NCI-H345 (cell line): ENCODE measurements at places on chromosomes 16 and 17.

- DNase-seq = peak; percentile 85
Observed at GRCh38 chr16:4052801-4053293, 63.4 kb downstream of the ADCY9 start.

DNA sequence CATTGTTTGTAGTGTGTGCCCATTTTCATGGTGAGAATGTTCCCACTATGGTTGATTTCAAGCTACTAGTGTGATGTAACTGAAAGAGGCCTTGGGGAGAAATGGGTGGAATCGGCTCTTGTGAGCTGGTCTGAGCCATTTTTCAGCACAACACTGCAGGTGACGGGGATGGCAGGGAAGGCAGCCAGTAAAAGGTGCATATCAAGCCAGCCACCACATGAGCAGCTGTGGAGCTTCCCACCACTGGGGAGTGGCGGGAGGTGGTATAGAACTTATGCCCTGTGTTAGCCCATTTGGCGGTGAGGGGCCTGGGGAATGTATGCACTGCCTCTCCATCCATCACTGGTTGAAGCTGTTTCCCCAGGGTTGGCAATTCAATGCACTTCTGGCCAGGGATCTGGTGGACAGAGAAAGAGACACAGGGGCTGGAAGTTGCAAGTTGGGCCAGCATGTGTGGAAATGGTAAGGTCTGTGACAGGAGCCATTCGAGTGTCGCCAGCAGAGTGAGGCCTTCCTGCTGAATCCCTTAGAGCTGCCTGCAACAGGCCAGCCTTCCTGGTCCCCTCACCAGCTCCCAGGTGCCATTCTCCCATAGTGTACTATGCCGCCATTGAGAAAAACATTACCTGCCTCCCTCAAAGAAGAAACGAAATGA lies 31.7 kb upstream of the BRD7 start:
- DNase-seq = no peak

DNA sequence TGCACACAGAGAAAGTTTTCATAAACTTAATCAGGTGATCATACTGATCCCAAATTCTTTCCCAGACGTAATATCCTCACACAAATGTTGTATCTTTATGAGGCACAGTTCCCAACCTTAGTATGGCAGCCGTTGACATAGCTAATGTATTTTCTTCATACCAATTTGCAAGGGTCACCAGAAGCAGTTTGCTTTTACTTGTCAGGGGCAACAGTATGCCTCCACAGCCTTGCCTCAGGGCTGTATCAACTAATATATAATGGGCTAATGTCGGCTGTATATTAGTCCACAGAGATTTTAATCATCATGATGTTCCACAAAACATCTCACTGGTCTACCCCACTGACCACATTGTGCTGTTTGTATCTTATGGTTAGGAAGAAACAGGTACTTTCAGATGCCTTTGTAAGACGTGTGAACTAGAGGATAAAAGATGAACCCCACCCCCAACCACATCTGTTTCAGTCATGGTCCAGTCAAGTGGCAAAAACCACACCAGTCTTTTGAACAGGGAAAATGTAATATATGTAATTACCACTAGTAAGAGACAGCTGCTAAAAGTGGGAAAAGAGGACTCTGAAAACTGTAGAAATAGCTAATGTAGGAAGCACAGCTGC lies 55.2 kb downstream of the GAN start:
- DNase-seq = no peak

DNA sequence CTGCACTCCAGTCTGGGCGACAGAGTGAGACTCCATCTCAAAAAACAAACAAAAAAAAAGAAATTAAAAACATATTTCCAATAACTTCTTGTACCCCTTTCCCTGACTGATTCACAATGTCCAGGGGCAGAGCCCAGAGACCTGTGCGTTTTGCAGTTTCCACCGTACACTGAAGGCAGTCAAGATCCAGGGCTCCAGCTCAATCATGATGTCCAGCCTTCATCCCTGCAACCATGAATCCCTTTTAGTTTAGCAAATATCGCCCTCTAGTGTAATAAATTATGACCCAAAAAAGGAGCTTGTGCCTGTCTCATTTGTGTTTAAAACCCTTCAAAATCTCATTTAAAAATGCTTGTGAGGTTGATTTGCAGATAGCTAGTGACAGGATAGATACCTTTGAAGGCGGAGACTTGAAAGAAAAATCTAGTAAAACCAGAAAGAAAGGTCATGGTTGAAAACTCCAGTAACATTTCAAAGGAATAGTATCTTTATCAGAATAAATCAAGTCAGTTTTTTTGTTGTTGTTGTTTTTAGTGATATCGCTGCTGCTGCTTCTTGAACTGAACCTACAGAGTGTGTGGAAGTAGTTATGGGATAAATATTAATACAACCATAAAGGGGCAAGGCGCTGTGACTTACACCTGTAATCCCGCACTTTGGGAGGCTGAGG lies 3.7 kb upstream of the ERN1 start:
- DNase-seq = peak; percentile 75

GRCh38 chr16:3857189-3858043 lies 23.1 kb downstream of the CREBBP start:
- DNase-seq = no peak

DNA sequence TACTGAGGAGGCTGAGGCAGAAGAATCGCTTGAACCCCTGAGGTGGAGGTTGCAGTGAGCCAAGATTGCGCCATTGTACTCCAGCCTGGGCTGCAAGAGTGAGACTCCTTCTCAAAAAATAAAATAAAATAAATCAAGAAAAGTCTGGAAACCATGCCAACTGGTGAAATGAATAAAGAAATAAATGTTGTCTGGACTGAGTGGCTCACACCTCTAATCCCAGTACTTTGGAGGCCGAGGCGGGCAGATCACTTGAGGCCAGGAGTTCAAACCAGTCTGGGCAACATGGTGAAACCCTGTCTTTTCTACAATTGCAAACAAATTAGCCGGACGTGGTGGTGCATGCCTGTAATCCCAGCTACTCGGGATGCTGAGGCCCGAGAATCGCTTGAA lies 744 bp upstream of the LRRC37A3 start:
- no peak for DNase-seq

- DNase-seq = no peak
Observed at GRCh38 chr17:68033636-68034451, 1.7 kb upstream of the KPNA2 start.

GRCh38 chr17:7561589-7562207 lies at the start of gene SENP3:
Gene SENP3 (plus strand): TSS chr17:7561919. CDS start chr17:7563077, 1,158 bp downstream.
- DNase-seq = peak; percentile 88

GRCh38 chr17:16442594-16443510 lies 27.5 kb downstream of the TRPV2 start:
- no peak for DNase-seq

- no peak for DNase-seq
Observed at GRCh38 chr16:68286153-68287074, 22.1 kb downstream of the SLC7A6 start.

GRCh38 chr16:30526137-30526822 lies at the start of gene ZNF768:
Gene ZNF768 (minus strand): TSS chr16:30526566. CDS start chr16:30526413, 153 bp downstream.
- DNase-seq = peak; percentile 61

- DNase-seq = no peak
Observed at GRCh38 chr16:58096249-58096648, 32.9 kb downstream of the CFAP20 start.

- no peak for DNase-seq
Observed at GRCh38 chr17:76626442-76626841, 17.1 kb downstream of the ST6GALNAC1 start.

DNA sequence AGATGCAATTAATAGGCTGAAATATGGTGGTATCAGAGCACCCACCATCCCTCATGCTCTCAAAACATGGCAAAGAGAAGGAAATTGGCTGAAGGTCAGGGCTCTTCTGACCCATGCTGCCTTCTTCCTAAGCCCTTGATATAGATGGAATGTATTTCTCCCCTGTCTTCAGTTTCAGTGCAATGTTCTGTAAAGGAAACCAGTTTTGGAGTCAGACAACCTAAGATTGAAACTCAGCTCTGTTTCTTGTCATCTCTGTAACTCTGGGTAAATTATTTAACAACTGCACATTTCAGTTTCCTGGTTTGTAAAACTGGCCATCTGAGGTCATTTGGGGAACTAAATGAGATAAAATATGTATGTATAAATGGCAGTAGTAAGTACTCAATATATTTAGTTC lies 243.9 kb downstream of the CA10 start:
- DNase-seq = no peak

GRCh38 chr17:66717641-66718058 lies 117.3 kb upstream of the CACNG5 start:
- peak; percentile 13 for DNase-seq

DNA sequence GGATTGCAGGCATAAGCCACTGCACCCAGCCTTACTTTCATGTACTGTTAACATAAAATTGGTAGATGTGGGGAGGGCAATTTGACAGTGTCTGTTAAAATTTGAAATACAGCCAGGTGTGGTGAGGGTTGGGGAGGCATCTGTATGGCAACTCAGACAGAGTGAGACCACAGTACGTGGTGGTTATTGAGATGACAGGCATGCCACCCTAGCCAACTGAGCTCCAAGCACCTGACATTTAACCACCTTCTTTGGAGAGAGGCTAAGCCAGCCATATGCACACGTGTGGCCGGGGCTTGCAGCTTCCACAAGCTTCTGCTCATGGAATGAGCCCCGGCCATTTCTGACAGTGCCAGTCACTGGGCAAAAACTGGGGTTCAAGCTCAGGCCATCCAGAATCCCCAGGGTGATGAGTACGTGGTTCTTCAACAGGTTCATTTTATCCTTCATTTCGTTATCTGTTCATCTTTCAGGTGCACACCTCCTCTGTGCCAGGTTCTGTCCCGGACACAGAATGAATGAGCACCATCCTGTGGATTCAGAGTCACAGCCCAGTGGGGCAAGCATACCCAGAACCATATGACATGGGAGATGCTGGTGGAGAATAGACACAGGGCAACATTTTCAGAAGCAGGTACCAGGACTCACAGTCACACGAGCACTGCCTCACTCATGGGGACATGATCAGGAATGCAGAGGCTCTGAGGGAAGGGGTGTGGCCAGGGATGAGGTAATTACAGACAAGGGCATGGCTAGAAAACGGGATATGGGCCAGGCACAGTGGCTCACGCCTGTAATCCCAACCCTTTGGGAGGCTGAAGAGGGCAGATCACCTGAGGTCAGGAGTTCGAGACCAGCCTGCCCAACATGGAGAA lies 36.2 kb downstream of the C16orf82 start:
- no peak for DNase-seq

- DNase-seq = no peak
Observed at GRCh38 chr16:27311448-27311830, 2.3 kb upstream of the IL4R start.

DNA sequence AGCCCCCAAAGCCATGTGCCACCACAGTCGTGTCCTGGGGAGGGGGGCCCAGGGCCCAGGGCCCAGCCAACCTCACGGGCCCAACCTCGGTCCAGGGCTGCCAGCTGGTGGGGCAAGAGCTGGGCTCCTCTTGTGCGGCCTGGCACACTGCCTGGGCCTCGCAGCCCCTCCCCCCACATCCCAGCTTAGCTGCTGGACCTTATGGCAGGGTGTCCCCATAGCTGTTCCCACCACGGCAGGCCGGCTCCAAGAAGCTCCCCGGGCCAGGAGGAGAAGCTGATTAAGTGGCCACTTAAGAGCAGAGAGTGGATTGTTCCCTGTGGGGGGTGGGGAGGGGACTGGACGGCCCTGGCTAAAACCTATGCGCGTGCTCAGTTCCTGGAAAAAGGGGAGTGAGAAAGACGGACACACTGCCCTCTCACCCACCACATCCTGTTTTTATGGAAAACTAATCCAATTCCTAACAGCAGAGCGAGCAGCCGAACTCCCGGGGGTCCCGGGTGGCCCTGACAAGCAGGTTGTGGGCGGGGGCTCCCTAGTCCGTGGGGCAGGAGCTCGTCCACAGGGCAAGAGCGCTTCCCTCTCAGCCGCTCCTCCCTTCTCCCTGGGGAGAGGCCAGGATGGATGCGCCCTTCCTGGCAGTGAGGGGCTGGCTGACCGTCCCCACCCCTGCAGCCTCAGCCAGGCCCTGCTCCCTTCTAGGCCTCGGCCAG lies 16.8 kb downstream of the PIEZO1 start:
- peak; percentile 2 for DNase-seq

- DNase-seq = no peak
Observed at GRCh38 chr16:23650674-23651416, 9.6 kb downstream of the DCTN5 start.

GRCh38 chr17:69154267-69154666 lies 12.6 kb upstream of the ABCA6 start:
- DNase-seq = no peak

- DNase-seq = no peak
Observed at GRCh38 chr16:2091547-2092255, 43.9 kb downstream of the TSC2 start.

- no peak for DNase-seq
Observed at GRCh38 chr17:63659850-63660249, 37.6 kb downstream of the MAP3K3 start.

DNA sequence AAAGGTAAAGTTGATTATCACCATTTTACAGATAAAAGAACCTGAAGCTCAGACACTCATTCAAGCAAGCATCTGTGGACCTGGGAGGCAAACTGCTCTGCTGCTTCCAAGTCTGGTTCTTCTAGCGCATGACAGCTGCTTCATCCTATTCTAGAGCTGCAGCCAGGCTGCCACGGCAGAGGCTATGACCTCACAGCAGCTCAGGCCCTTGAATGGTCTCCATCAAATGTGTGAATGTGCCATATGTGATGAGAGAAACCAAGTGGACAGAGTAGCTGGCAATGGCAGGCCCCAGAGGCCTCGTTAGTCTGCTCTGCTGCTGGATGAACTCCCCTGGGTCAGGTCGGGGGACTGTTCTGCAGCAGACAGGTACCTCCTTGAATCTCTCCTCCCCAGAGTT lies 30.7 kb upstream of the FOXJ1 start:
- no peak for DNase-seq

DNA sequence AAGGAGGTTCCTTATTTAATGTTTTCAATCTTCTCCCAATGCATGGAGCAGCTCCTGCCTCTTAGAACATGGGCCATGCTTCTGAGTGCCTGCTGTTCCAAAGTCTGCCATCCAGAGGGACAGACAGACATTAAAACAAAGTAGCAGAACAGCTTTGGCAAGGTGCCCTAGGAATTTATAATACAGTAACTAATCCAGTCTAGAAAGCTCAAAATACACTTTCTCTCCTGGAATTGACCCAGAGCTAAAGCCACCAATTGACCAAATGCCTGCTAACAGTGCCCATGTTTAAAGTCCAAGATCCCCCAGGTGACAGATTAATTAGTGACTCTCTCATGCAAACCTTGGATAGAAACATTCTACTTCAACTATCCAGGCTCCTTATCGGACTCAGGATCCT lies 11.1 kb upstream of the CHRNE start:
- DNase-seq = no peak

DNA sequence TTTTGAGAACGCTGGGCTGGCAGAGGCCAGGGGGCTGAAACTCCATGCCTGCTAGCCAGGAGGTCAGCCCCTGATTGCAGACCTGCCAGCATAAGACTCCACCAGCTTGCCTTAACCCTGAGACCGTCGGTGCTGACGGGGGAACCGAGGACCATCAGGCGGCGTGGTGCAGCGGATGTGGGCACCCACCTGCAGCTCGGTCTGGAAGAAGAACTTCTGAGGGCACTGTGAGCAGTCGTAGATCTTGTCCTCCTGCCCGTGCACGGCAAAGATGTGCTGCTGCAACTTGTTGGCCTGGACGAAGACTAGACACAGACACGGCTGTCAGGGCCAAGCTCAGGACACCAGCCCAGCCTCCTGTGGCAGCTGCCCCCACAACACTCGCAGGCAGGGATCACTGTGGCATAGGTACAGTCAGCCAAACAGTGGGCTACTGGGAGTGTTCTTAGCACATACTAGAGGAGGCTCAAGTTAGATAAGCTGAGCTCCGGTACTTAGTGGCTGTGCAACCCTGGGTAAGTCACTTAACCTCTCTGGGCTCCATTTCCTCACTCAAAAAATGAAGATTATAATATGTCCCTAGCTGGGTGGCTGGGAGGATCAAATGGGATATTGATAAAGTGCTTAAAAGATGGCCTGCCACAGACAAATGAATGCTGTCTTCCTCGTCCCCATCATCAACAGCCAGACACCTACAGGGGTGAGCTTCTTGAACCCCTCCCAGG lies 150.0 kb downstream of the C16orf78 start:
- no peak for DNase-seq
